Pancreas (tissue), 10 donors: ENCODE measurements at places on chromosomes 7 and 10. TPM values are rescaled to one million over a fixed set of nuclear protein-coding genes. Genes with fewer than 3 reads are reported as not detected.

The CTNNA3 gene
- total RNA-seq: 0.15 TPM

The EPO gene
- total RNA-seq: 4.0 TPM

DNA sequence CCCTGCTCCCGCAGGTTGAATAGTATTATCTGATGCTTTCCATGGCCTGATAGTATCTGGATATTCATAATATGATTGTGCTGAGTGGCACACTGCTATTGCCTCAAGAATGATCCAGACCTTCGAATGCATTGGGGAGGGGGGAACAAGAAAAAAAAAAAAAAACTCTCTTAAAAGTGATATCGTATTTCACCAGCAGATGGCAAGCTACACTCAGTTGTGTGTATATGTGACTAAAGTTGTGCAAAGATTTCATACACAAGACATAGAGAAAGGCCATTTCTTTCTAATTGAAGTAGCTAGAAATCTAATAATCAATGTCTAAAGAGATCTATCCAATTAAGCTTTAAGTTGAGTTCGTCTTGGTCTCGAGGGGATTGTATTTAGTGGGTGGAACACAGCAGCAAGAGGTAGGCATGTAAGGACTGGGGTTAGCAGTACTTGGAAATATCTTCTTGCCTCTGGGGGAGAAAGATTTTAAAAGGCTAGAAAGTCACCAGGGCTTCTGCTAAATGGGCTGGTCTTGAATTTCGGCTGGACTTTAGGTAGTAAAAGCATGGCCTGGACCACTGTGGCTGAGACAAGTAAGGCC lies 15.3 kb downstream of the SFRP4 start:
- DNase-seq: no peak

DNA sequence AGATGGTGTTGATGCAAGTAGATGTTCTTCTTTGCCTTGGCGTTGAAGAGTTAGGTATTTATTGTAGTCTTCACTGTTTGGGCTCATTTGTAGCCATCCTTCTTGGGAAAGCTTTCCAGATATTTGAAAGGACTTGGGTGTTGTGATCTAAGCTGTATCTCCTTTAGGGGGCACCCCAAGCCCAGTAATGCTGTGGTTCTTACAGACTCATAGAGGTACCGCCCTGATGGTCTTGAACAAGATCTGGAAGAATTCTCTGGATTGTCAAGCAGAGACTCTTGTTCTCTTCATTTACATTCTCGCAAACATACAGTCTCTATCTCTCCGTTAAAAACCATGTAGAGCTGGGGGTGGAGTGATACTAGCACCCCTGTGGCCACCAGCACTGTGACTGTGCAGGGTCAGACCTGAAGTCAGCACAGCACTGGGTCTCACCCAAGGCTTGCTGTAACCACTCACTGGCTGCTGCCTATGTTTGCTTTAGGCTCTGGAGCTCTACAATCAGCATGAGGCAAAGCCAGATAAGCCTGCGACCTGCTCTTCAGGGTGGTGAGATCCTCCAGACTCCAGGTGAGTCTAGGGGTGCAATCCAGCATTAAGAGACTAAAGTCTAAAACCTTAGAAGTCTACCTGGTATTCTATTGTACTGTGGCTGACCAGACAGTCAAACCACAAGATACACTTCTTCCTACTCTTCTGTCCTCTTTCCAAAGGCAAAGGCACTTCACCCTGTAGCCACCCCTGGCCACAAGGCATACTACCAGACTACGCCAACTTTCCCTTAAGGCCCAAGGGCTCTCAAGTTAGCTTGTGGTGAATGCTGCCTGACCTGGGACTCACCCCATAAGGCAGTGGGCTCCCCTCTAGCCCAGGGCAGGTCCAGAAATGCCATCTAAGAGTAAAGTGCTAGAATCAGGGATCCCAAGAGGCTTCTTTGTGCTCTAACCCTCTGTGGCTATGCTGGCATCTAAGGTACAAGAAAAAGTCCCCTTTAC lies 209.7 kb upstream of the TMEM196 start:
- no peak for DNase-seq

- DNase-seq: no peak
These were observed 140.4 kb downstream of the NRBF2 start for GRCh38 chr10:63273577-63273976.

DNA sequence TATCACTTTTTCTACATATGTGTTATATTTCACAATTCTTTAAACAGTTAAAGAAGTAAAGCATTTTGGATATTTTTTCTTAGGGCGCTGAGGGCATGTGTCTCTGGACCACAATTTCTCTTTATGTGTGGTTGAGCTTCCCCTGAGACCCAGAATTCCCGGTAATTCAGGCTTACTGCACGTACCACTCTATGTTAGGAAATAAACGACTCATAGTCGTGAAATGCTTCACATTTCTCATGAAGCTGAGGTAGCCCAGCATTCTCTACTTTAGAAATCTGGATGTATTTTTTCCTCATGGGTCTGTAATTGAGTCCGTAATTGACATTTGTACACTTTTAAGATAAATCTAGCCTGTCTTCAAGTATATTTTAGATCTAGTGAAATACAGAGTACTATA lies 170.6 kb downstream of the FZD1 start:
- no peak for DNase-seq
